Activated CD8-positive, alpha-beta memory T cell treated with anti-CD3 and anti-CD28 coated beads for 4 hours (primary cell): ENCODE measurements at places on chromosomes 12 and 14.

GRCh38 chr12:32989705-32990104 lies 93.1 kb upstream of the PKP2 start:
- DNase-seq = no peak

DNA sequence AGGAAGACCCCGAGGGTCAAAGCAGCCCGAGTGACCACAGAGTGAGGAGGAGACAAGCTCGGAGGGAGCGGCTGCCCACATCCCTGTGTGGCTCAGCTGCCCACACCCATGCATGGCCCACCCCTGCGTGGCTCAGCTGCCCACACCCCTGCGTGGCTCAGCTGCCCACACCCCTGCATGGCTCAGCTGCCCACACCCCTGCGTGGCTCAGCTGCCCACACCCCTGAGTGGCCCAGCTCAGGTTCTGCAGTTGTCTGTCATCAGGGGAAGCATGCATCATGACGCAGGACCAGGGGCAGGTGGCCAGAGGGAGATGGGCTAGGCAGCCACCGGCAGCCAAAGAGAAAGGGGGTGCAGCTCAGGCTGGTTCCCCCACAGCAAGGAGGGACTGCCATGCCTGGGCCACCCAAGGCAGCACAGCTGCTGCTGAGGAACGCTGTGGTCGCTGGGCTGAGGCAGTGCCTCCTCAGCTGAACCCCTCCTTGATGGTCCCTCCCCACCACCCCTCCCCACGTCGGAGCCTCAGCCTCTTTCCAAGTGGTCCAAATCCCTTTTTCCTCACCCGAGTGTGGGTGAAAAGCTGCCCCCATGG lies 33.3 kb upstream of the NUDT14 start:
- no peak for DNase-seq

GRCh38 chr12:10211101-10211939 lies 1.4 kb upstream of the GABARAPL1 start:
- DNase-seq = no peak

GRCh38 chr12:117038023-117038680 lies 61.1 kb downstream of the TESC start:
- DNase-seq = no peak

DNA sequence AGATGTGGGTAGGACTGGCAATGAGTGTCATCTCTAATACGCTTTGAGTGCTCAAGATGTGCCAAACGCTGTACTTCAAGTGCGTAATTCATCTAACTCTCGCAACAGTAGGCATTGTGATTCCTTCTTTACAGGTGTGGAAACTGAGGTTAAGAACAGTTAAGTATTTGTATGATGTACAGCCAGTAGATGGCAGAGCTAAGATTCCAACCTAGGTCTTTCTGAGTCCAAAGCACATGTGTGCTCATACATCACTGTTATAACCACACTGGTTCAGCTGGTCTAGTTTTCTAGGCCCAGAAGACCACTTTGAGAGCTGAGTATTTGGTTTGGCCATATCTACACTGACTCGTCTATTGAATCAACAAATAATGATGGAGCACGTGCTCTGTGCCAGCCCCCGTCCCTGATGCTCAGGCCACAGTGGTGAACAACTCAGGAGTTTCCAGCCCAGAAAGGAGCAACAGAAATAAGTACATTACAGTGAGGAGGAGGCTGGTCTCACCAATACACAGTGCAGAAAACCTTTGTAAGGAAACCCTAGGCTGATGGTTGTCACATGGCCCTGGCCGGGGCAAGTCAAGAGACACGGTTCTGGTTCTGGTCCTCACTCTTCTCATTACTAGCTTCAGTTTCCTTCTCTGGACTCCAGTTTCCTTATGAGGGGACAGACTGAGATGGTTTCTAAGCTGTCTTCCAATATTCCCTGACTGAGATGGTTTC lies 69.3 kb upstream of the SCN8A start:
- no peak for DNase-seq

DNA sequence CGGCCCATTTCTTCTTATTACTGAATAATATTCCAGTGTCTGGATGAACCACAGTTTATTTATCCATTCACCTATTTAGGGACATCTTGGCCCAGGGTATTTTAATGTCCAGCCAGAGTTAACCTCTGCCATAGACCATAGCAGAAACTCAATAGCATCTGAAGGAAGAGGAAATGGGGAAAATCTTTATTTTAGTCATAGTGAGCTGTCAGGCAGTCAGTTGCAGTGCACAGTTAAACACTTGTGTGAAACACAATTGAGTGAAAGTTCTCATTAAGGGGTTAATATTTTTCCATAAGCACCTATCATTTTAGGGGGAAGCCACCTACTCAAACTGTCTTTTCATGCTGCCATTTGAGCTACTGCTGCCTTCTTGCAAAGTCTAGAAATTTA lies 197.3 kb upstream of the PPFIA2 start:
- DNase-seq = no peak

- peak; percentile 19 for DNase-seq
Measured at GRCh38 chr12:21502164-21502496, 541 bp downstream of the GOLT1B start.

GRCh38 chr14:76612654-76613053 lies 148.6 kb upstream of the VASH1 start:
- no peak for DNase-seq

DNA sequence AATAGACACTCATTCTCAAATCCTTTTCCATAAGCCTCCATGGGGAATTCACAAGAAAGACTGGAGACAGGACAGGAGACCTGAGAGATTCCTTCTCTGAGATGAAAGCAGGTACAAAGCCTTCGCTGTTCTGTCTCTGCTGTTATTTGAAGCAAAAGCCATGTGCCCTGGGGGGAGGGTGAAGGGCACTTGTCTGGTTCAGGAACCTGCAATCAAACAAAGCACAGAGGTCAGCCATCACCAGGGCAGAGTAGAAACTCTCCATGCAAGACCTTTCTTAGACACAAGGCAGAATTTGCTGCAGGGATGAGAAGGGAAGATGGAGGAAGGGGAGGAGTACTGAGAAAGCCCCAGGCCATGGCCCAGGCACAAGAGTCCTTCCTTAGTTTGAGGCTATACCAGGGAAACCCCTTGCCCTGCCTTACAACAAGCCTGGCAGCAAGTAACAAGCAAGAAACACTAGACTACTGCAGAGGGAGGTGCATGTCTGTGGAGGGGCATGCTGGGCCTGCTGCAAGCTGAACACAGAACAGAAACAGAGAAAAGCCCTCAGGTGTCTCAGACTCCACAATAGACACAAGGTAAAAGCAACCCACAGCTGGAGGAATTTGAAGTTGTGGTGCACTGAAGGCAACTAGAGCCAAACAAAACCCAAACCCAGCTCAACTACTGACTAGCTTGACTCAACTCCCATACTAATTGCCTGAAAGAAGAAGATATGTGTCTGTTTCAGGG lies 7.8 kb upstream of the ART4 start:
- DNase-seq = no peak

DNA sequence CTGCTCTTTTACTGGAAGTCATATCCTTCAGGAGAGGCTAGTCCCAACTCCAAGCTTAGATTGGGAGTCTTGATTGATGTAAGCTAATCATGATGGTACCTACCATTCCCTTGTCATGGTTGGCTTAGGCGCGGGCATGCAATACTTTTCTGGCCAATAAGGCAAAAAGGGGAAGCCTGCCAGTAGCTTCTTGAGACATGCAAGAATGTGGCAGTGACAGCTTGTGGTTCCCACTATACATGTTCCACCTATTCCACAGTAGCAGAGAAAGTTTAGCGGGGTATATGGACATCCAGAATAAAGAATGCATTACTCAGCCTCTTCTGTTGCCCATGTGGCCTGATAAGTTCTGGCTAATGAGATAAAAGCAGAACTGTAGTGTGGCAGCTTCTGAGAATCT lies 55.0 kb downstream of the AP5M1 start:
- no peak for DNase-seq

- no peak for DNase-seq
Measured at GRCh38 chr12:89576572-89577220, 50.8 kb upstream of the POC1B start.

DNA sequence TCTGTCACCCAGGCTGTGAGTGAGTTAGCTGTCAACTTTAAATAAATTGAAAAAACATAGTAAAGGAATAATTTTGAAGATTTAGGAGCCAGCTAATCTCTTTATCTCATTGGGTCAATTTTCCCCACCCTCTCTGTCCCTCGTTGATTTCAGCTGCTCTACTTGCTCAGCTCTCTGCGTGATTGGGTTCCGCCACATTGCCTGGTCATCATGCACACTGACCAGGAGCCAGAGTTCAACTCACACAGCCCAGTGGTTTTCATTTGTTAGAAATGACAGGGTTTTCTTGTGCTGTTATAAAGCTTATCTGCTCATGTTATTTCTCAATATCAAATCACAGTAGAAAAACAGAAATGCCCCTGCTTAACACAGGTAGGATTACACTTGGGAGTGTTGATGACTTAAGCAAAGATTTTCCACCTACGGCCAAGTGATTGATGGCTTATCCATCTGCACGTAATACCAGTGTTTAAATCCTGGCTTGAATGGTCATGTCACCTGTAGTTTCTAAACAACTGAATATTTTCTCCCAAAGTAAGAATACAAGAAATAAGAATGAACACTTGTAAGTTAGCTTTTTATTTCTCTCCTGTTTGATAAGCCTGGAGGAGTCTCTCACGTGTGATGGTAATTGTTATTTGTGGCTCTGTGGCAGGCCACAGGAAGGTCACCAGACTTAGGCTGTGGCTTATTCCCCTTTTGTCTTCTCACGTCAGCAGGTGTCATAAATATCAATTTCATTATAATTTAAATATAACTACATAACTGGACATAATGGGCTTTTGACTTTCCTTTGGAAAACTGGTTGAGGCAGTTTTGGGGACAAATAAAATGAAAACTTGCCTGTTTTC lies 367.2 kb upstream of the DDHD1 start:
- no peak for DNase-seq

GRCh38 chr12:124463341-124463921 lies 104.0 kb downstream of the NCOR2 start:
- DNase-seq = no peak

- DNase-seq = no peak
Measured at GRCh38 chr12:116719731-116720528, 17.9 kb downstream of the SPRING1 start.

DNA sequence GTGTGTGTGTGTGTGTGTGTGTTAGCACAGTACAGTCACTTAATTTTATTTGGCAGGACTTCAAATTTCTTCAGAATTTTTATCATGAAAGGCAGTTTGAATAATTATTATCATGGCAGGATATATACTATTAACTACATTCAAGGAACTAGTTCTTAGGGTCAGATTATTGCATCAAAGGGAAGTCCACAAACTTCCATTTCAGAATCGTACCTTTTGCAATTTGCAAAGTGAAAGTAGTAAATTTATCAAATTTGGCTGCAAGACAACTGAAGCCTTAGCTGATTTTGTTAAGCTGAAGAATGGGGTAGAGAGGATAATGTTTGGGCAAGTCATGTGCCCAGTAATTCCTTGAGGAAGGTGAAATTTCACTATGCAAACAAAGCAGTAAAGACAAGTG lies 68.2 kb downstream of the PLEKHG7 start:
- no peak for DNase-seq

- DNase-seq = no peak
Measured at GRCh38 chr14:92039063-92039718, 668 bp downstream of the TRIP11 start.
